ENCODE measurements at places on chromosomes 3 and 15.

GRCh38 chr3:30319713-30320112 lies 286.7 kb upstream of the TGFBR2 start:
- peak; percentile 45 for DNase-seq

- DNase-seq = no peak
Observed at GRCh38 chr15:46636206-46636605, 1001.4 kb downstream of the SQOR start.

GRCh38 chr15:73165844-73166243 lies 113.6 kb downstream of the NEO1 start:
- no peak for DNase-seq

DNA sequence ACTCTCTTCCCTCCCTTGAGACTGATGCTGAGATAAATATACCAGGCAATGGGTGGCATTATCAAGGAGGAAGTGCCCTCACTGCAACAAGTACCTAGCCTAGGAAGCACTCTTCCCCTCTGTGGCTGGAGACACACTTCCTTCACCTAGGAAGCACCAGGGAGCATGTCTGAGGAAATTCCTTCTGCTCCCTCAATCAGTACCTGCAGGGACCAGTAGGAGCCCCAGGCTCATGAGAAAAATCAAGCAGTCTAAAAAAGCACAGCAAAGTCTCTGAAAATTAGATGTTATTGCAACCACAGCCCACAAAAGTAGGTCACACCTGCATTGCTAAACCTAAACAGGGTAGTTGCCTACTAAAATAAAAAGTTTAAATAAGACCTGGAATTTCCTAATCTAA lies 78.2 kb upstream of the TRPM1 start:
- peak; percentile 75 for DNase-seq

DNA sequence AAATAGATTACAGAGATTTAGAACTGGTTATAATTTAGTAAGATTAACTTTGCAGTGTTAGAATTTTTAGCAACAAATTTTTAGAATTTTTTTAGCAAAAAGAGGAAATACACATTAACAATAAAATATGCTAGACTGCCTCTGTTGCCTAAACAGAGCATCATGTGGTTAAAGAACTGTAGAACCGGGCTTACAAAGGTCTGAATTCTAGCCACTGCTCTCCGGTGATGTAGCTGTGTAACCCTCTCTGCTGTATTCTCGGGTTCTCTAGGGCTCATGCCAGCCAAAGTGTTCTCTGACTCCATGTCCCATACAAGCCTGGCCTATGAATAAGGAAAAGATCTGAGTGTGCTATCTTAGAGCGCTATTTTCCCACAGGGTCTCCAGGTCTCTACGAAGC lies 2.9 kb upstream of the P2RY12 start:
- DNase-seq = no peak

DNA sequence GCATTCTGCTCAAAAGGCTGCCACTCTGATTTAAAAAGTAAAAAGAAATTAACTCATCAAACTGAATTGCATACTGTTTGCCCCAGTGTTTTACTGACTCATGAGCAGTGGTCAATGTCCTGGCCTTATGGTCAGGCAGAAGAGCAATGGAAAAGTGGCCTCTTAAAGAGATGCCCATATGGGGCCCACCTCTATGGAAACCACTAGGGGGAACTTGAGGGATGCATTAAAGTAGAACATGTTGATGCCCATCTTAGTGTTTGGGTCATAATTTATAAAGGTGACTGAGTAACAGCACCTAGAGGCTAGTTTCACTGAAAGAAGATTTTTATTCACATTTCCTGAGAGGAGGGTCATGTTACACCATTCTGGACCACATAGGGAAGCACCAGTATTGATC lies 66.5 kb upstream of the RNU6-1 start:
- no peak for DNase-seq

DNA sequence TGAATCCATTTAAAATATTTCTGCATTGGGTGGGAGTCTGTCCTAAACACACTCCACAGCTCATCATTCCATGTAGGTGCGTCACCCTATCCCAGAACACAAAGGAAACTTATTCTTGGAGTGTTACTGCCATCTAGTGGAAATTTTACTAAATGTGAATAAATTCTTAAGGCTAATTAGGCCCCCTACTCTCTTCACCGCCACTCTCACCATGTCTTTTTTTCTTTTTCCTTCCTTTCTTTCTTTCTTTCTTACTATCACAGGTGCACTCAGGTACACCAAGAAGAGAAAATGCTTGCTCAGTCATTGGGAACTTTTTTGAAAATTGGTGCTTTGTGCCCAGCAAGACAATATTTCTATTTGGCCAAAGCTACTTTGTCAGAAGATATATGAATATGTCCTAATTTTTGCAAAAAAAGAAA lies 26.4 kb upstream of the ATP8B4 start:
- DNase-seq = peak; percentile 58

DNA sequence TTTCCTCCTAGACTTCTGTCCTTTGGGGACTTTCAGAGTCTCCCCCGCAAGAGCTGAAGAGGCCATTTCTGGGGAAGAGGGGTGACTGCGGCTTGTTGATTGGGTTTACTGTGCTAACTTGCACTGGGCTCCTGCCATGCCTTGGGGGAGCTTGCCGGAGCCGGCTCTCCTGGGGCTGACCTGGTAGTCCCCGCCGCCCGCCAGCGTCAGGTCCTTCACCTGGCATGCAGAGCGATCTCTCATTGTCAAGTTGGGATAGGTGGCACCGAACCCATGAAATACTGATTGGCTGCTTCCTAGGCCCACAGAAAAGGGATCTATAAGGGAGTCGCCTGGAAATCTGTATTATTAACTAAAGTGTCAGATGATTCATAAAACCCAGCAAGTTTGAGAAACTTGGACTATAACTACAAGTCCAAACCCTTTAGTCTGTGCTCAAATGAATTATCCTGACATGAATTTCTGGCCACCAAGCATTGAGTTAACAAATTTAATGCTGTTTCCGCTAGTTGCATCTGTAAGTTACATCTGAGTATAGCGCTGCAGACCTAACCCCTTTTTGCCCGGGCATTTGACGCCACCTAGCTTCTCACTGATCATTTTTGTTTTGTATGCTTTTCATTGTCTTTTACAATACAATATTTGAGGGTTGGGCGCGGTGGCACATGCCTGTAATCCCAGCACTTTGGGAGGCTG lies 607 bp upstream of the IMP3 start:
- DNase-seq = peak; percentile 87

DNA sequence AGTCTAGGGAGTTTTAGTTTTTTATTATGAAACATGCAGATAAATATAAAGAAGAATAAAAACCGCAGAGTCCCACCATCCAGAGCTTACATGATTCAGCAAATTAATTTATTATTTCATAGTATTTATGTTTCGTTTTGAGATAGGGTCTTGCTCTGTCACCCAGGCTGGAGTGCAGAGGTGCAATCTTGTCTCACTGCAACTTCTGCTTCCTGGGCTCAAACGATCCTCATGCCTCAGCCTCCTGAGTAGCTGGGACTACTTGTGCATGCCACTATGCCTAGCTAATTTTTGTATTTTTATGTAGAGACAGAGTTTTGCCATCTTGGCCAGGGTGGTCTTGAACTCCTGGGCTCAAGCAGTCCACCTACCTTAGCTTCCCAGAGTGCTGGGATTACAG lies 13.6 kb downstream of the RNF13 start:
- DNase-seq = no peak

- DNase-seq = peak; percentile 29
Observed at GRCh38 chr15:34610354-34610753, 26.9 kb upstream of the GOLGA8B start.

- DNase-seq = no peak
Observed at GRCh38 chr3:30225021-30225420, 381.4 kb upstream of the TGFBR2 start.

DNA sequence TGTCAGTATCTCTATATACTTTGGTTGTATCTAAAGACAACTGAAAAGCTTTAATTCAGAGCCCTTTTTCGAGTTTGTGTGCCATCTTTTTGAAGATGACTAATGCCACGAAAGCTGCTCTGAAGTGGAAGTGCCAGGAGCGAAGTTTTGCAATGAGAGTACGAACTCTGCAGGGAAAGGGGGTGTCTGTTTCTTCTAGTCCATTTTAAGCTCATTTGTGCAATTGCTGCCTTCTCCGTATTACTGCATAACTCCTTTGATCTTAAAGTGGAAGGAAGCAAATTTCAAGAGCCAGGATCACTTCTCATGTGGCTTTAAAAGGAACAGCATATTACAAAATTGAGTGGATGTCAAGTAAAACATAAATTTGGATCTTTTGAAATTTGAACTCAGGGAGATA lies 245.3 kb downstream of the FEZF2 start:
- DNase-seq = no peak

DNA sequence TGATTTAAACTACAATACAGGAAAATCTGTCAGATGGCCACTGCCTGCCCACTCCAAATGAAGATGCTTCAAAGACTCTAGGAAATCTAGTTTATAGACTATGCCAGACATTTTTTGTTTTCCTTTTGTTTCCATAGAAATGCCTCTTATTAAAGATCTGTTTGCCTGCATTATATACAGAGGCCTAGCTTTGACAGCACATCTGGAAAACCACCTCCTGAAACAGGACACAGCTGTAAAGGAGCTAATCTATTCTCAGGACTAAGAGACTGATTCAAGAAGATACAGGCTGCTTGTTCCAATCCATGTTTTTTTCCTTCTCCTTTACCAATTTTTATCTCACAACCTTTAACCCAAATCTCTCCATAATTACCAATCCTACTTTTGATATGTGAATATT lies 75.3 kb upstream of the STRIT1 start:
- DNase-seq = no peak

DNA sequence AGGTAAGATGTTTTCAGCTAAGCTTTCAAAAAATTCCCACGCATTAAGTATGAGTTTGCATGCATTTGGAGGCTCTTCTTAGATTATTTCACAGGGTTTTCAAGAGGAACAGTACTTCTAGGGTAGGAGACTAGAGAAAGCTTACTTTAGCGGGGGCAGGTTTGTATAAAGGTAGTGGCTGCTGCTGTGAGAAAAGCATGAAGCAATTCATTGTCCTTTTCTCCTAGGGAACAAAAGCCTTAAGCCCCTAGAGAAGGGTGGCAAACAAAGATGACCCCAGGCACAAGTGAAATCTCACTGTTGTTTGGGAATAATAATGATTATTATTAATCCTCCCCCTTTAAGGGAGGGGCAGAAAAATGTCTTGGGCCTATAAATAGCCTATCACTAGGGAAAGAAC lies 310.7 kb downstream of the DIPK2A start:
- DNase-seq = no peak

- DNase-seq = no peak
Observed at GRCh38 chr3:107825556-107825955, 265.3 kb downstream of the CD47 start.

DNA sequence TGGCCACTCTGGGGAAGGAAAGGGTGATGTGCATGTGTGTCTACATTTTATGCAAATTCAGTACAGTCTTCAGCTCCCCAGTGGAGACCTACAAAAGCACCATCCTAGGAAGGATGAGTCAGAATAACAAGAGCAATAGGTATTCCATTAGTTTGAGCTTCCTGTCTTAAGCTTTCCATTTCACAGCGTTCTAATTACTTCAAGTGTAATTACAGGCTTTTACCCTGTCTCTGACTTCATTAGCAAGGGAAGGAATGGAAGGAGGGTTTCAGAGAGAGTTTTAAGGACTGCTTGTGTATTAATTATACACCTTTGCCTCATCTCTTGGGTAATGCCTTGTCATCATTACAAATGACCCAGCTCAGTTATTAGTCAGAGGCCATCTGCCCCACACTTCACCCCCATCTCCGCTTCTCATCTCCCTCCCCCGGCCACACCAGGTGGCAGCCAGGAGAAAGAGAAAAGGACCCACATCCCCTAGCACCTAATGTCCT lies 202.8 kb upstream of the MRPL3 start:
- DNase-seq = no peak

- no peak for DNase-seq
Observed at GRCh38 chr3:94162700-94163099, 99.8 kb downstream of the NSUN3 start.

GRCh38 chr15:63198371-63199250 lies 9.2 kb downstream of the RAB8B start:
- peak; percentile 70 for DNase-seq

GRCh38 chr3:43233062-43233461 lies 53.3 kb upstream of the SNRK start:
- no peak for DNase-seq

- no peak for DNase-seq
Observed at GRCh38 chr15:45386420-45386819, 8.1 kb upstream of the GATM start.

DNA sequence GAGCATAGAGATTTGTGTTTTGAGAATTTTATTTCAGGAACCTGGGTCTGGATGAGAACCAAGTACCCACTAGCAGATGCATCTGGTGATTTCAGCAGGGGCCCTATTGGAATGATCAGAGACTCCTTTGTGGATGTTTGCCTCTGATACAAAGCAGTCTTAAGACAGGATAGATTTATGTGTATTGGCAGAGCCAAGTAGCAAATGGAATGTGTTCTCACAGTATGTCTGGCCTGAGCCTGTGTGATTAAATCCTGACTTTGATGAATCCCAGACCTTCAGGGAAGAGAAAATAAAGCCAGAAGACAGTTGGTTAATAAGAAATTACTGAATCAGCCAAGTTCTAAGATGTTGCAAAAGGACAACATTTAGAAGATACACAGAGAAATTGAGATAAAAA lies 755.5 kb upstream of the SEMA6D start:
- no peak for DNase-seq
